Stimulated activated naive CD8-positive, alpha-beta T cell treated with anti-CD3 and anti-CD28 coated beads, Interleukin-15, amount 100 ng/mL, for 72 hours (primary cell): ENCODE measurements at places on chromosomes 5 and 9.

DNA sequence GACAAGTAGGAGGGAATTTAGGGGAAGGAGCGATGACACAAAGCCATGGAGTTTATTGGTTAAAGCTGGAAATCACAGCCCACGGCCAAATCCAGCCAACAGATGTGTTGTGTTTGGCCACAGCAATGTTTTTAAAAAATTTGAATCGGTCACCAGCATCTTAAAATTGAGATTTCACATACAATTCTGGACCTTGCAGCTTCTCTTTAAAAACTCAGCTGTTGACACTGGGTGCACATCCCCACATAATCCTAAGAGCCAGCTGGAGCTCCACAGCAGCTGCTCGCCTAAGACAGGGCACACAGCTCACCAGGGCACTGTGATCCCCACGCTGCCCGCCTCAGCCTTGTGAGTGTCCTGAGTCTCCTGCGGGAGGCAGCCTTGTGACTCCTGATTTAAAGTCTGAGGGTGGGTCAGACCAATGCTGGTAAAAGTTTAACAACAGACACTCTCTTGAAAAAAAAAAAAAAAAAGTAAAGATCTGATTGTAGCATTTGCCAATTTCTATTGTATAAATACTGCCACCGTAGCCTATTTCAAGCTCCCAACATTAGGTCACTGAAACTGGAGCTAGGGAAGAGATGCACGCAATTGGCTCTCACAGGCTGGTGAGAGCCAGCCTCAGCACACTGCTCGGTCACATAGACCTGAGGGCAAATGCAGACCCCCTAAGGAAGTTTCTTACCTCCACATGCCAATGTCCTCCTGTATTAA lies 124.8 kb downstream of the HSD17B3 start:
- no peak for DNase-seq

DNA sequence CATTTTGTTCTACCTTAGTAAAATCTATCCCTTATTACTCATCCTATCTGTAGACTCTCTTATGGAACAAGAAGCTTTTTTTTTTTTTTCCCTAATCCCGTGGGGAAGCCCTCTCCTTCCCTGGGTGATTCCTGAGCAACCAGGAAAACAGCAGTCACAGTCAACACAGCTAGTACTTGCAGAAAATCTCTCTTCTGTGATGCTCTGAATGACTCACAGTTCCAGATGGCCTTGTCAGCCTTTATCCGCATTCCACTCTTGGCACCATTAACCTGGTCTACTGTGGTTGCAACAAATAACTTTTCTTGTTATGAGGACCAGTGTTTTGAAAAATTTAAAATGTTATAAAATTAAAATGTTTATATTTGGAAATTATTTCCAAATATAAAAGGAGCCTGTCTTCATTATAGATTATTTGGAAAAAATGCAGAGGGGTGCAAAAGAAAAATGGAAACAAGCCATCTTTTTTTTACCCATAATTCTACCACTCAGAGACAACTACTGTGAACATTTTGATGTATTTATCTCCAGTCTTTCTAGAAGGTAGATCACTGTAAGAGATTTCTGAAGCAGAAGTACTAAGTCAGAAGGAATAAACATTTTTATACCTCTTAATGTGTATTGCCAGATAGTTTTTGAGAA lies 486.7 kb downstream of the RAB3C start:
- no peak for DNase-seq

GRCh38 chr5:136062366-136063274 lies 33.8 kb downstream of the TGFBI start:
- DNase-seq: no peak

GRCh38 chr9:98568909-98569469 lies 139.7 kb downstream of the GABBR2 start:
- no peak for DNase-seq

- DNase-seq: peak; percentile 25
Measured at GRCh38 chr5:77210091-77210963, at the start of gene PDE8B. PDE8B (plus strand) TSS chr5:77210680; CDS start chr5:77210926, 246 bp downstream.
